AG08396 (cell line): ENCODE measurements at places on chromosomes 2 and 18.

DNA sequence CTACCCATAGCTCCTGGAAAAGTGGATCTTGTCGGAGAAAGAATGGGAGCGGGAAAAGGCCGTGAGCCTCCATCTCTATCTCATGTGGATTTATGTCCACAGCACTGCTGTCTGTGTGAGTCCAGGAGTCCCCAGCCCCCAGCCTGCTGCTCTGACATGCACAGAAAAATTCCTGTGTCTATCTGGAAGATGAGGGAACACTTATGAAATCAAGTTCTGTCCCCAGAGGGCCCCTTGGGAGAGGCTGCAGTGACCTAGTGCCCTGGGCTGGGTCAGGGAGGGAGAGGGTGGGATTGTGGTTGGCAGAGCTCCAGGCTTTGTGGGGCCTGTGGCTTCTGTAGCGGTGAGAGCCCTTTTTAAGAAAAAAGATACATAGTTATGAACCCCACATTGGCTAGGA, 37.6 kb downstream of the HJURP start:
- DNase-seq = no peak

GRCh38 chr2:34070196-34070595, 471.1 kb upstream of the FAM98A start:
- no peak for DNase-seq

GRCh38 chr18:293536-293935, 25.7 kb upstream of the THOC1 start:
- no peak for DNase-seq

DNA sequence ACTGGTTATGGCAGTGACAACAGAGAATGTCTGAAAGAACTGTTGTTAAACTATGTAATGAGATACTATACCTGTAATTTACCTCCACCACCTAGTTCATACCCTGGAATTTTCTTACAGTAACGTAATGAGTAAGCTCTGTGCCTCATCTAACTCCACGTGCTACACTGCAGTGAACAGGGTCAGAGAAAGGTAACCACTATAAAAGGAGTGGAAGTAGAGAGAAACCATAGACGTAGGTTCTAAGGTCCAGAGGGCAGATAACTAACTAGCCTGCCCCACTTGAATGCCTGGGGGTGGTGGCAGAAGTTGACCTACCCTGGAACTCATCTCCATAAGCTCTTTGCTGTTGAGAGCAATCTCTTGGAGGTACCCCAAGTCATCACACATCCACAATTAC, 32.0 kb upstream of the B4GALT6 start:
- no peak for DNase-seq

- DNase-seq = no peak
These were observed 526.5 kb downstream of the FBXO15 start for GRCh38 chr18:73621091-73621490.

DNA sequence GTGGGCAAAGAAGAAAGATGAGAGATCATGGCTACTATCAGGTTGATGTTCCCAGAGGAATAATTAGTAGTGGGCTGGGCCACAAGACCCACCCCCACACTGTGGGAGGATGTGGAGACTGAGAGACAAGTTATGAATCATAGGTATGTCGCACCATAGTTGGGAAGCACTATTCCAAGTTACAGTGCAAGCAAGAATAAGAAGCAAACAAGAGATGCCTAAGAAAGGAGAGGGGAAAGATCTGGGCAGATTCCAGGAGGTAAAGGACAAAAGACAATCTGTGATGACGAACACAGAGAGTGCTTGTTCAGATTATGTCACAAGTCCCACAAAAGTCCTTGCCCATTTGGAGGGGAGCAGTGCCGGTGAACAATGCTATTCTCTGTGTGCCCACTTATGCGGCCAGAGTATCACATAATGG, 56.6 kb downstream of the FAM228A start:
- DNase-seq = no peak

DNA sequence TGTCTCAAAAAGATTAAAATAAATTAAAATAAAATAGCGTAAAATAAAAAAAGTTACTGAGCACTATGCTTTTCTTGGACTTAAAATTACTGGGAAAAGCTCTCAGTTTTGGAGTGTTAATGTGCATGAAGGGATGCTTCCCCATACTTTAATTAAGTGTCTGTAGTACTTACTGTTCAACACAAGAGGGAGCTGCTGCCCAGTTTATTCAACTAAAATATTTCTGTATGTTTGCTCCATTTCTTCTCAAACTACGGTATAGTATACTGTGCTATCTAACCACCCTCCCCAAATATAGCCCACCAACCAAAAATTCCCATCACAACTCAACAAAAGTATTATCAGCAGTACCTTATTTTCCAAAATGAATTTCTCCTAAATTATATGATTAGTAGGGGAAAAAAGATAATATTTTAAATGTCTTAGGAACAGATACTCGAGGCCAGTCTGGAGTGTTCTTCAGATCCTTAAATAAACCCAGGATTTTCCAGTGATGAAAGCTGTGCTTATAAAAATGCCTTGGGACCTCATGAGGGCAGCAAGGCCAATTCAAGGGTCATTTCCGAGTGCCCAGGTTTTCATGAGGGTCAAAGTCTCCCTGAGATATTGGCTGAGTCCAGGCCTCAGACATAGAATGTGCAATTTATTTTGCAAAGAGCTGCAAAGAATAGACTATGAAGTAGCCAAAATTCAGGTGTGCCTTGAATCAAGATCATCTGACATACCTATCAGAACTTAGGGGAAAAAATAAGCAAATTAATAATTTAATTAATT, 64.1 kb downstream of the CHRNA1 start:
- DNase-seq = peak; percentile 70

DNA sequence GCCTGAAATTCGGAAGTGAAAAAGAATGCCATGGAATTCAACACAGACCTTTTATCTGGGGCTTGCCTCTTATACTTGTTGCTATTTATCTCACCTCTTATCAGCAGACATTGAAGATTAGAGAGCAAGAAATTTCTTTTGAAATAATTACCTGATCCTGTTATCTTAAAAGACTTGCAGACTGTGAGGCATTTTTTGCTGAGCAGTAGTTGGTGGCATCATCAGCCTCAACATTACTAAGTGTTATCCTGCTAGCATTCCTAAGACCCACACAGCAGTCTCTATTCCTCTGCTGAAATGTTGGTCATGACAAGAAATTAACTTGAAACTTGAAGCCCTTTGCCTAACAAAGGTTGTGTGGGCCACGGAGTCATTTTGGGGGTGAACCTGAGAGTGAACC, 186.5 kb downstream of the TRIB2 start:
- DNase-seq = no peak

GRCh38 chr18:3725115-3725514, 275.1 kb downstream of the TGIF1 start:
- DNase-seq = no peak

GRCh38 chr18:28086670-28087552, 90.0 kb downstream of the CDH2 start:
- DNase-seq = peak; percentile 15

DNA sequence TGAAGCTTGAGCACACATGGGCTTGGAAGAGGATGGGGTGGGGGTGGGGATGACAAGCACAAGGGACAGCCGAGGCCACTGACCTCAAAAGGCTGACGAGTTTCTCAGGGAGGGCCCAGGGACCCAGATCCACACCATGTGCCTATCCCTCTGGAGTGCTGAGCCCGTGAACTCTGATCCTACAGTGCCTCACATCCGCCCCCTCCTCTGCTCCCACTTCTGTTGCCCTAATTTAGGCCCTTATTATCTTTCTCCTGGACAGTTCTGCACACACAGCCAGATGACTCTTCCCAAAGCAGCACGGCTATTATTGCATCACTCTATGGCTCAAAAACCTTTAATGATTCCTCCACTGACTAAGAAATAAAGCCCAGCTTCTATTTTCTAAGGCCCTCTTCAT, 24.8 kb downstream of the CYRIA start:
- DNase-seq = no peak

- no peak for DNase-seq
These were observed 42.8 kb downstream of the LPIN1 start for GRCh38 chr2:11789243-11789642.

DNA sequence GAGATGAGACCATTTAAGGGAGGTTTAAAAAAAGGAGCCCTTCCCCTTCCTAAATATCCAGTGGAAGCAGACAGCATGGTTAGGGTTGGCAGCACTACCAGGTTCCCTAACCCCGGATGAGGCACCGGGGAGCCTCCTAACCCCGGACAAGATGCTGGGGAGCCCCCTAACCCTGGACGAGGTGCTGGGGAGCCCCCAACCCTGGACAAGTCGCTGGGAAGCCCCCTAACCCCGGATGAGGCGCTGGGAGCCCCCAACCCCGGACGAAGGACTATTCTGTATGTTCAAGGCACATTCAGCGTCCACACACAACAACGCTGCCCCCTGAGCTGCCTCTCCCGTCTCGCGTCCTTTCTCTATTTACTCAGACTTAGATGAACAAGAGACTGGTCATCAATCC, 51.9 kb downstream of the ANKMY1 start:
- no peak for DNase-seq

GRCh38 chr18:55819448-55819847, 231.5 kb upstream of the TCF4 start:
- no peak for DNase-seq

GRCh38 chr2:212254339-212254738, 284.3 kb downstream of the ERBB4 start:
- DNase-seq = no peak

DNA sequence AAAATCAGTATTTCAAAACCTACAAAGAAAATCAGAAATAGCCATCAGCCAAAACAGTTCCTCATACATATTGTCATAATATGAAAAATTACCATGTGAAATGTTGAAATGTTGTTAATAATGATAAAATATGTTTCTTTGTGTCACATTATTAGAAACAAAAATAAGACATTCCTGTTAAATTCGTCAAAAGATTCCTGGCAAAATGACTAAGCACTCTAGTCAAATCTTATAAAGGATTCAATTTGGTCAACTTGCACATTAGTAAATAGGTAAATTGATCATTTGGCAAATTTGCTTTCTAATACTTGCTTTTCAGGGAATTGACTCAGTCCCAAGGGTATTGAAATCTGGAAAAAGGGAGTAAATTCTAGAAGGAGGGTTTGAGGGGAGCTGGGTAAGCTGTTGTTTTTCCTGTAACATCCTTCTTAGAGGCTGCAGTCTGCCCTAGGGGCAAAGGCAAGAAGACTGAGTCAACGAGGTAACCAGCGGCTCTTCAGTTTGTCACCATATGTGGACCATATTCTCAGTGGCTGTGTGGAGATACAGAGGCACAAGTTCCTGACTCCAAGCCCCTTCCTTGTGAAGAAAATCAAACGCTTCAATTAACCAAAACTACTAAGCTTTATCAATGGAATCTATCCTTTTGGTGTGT, 482.3 kb downstream of the TNS1 start:
- no peak for DNase-seq

- DNase-seq = no peak
These were observed 81.1 kb downstream of the TRIB2 start for GRCh38 chr2:12797815-12798214.

- DNase-seq = no peak
These were observed 3.2 kb downstream of the MRO start for GRCh38 chr18:50816419-50817166.

DNA sequence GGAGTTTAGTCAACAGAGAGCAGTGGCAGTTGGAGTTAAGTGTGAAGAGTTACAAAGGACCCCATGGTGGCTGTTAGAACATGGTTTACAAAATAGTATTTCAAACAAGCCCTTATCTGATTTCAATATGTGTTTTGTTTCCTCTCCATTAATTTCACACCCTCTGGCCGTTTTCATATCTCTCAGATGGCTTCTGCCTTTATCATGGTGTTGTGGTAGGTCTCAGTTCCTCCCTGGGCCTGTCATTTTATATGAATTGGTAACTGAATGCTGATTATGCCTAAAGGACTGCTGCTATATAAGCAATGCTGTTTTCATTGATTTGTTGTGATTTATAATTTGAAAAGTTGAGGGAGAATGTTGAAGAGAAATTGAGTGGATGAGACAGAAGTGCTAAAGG, 686.7 kb downstream of the NYAP2 start:
- no peak for DNase-seq

DNA sequence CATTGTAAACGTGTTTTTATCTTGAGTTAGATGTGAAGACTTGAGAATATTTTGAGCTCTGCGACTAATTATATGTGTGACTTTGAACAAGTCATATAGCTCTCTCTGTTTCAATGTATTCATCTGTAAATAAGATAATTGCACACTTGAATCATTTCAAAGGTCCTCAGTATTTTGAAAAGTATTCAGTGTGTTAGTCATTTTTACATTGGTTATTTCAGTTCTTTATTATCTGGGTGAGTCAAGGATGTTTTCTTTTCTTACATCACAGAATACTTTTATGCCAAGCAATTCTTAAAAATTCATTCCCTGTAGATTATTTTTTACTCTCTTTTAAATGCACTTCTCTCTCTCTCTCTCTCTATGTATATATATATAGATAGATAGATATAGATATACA, 1098.0 kb upstream of the ZEB2 start:
- DNase-seq = no peak

- DNase-seq = peak; percentile 52
These were observed 11.1 kb upstream of the DNPEP start for GRCh38 chr2:219398721-219399363.

- DNase-seq = no peak
These were observed 155.8 kb upstream of the KLF7 start for GRCh38 chr2:207321514-207321913.

- no peak for DNase-seq
These were observed 72.0 kb upstream of the SH3BP4 start for GRCh38 chr2:234879671-234880455.

- no peak for DNase-seq
These were observed 171.4 kb upstream of the FSIP2 start for GRCh38 chr2:185567196-185567595.

DNA sequence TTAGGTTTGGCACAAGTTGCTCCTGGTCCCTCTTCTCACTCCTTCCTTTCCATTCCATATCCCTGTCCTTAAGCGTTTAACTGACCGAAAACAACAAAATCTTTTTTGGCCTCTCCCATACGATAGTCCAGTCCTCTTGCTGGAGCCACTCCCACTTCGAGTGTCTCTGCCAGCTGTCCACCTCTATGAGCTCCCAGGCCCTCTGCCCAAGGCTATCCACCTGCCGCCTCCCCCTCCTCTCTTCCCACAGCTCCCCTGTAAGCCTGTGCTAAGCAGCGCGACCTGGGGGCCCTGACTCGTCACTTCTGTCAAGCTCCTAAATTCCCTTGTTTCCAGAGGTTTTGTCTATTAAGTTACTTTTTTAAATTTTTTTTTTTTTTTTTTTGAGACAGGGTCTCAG, 47.0 kb upstream of the FOSL2 start:
- no peak for DNase-seq

GRCh38 chr18:45525301-45525700, 90.0 kb upstream of the SLC14A2 start:
- no peak for DNase-seq

- DNase-seq = peak; percentile 79
These were observed 12.5 kb downstream of the INPP4A start for GRCh38 chr2:98457045-98457696.

- no peak for DNase-seq
These were observed 30.4 kb upstream of the OTOS start for GRCh38 chr2:240170883-240171282.
